SK-N-SH (cell line): ENCODE measurements at places on chromosomes 4 and X. TPM values are rescaled to one million over a fixed set of nuclear protein-coding genes. Genes with fewer than 3 reads are reported as not detected.

- DNase-seq = no peak
Observed at GRCh38 chr4:127251423-127251822, 381.3 kb upstream of the INTU start.

GRCh38 chr4:146154057-146154456 lies 21.5 kb upstream of the LSM6 start:
- no peak for DNase-seq

GYG2 gene
- 1.6 and 1.8 TPM in 2 replicates for polyA plus RNA-seq

GRCh38 chr4:75821966-75822365 lies 80.3 kb downstream of the PPEF2 start:
- DNase-seq = no peak

CLGN gene
- polyA plus RNA-seq = 0.72 and 0.80 TPM in 2 replicates

TCEAL5 gene
- polyA plus RNA-seq = 0.43 and 0.45 TPM in 2 replicates

GRCh38 chrX:123665197-123665596 lies 67.7 kb downstream of the THOC2 start:
- no peak for DNase-seq

NXF2B gene
- polyA plus RNA-seq = not detected in 2 replicates

GRCh38 chr4:6198278-6198677 lies 2.1 kb downstream of the JAKMIP1 start:
- no peak for DNase-seq

DNA sequence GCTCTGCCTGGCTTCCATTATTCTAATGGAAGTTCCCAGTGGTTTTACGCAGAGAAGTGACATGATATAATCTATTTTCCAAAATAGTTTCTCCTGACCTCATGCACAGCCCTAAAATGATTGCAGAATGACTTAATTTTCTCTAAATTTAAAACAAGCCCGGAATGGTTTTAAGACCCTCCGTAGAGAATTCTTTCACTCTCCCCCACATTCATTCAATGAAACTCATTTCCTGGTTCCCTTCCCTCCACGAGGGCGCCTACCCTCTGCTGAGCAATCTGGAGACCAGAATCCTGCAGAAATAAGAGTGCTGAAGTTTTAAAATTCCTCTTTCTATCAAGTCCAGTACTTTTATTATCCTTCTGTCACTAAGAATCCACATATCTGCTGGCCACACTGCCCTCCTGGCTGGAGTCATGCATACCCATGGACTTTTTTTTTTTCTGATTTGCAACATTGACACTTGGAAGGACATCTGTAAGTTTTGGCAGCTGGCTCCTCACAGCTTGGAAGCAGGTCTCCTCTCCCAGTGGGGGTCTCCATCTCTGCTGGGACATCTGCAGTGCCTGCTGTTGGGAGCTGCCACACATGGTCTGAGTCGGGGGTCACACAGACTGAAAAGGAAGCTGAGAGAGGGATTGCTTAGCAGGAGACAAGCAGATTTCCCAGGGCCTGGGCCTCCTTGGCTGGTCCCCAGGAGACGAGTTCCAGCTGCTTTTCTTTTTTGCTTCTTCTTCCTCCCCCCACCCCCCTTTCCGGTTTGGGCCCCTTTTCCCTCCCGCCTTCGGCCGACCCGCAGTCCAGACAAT lies 86.1 kb downstream of the SOWAHB start:
- DNase-seq = no peak

- DNase-seq = peak; percentile 69
Observed at GRCh38 chr4:42655921-42656678, 805 bp downstream of the ATP8A1 start.

DNA sequence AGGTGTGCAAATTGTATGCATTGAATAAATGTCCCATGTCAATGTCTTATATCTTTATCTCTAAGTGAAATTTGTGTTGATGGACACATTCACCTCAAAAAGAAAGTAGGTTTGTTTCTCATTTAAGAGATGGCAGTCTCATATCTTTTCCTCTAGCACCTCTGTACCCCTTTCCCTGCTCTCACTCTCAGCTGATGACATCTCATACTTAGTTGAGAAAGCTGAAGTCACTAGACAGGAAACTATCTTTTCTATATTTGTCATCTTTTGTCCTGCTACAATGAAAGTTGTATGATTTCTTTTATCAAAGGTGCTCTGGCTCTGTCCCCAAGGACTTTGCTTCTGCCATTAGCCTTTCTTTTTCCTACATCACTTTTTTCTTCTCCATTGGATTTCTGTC lies 84.0 kb upstream of the GRPR start:
- no peak for DNase-seq

NAA11 gene
- not detected in 2 replicates for polyA plus RNA-seq

- DNase-seq = no peak
Observed at GRCh38 chr4:184930026-184930425, 88.3 kb upstream of the HELT start.

PRMT9 gene
- 3.9 and 5.1 TPM in 2 replicates for polyA plus RNA-seq

JAKMIP1 gene
- polyA plus RNA-seq = 0.54 and 1.0 TPM in 2 replicates

DNA sequence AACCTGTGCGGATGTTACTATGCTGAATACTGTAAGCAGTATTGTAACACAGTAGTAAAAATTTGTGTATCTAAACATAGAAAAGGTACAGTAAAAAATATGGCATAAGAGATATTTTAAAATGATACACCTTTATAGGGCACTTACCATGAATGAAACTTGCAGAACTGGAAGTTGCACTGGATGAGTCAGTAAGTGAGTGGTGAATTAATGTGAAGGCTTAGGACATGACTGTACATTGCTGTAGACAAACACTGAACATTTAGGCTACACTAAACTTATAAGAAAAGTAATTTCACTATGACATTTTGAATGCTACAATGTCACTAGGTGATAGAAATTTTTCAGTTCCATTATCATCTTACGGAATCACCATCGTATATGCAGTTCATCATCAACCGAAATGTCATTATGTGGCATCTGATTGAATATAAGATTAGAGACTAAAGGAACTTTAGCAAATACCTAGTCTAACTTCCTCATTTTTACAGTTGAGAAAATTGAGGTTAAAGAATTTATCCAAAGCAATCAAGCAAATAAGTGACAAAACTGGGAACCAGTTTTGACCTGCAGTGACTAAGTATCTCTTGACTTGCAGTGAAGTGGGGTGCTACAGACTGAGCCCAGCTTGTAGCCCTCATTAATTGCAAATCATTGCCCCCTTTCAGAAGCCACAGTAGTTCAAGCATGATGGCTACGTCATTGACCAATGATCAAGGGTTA lies 55.3 kb downstream of the EGF start:
- DNase-seq = no peak

- no peak for DNase-seq
Observed at GRCh38 chrX:46321676-46322075, 223.5 kb downstream of the ZNF674 start.

GRCh38 chrX:135629342-135629741 lies 84.1 kb upstream of the CT45A1 start:
- DNase-seq = no peak

GRCh38 chr4:159298502-159298901 lies 195.6 kb downstream of the RAPGEF2 start:
- no peak for DNase-seq

DNA sequence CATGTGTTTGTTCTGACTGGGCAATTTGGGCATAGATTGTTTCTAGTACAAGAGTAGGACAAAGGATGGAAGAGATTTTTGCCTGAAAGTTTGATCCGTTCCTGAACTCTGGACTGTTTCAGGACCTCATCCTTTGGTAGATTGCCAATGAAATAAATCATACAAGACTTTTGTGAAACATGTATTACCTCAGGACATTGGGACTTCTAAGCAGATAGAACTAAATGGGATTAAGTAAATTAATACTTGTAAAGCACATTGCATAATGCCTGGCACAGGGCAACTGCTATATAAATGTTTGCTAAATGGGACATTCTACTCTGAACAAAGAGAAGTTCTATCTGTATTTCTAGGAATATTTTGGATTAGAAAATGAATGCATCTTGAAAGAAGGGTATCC lies 164.8 kb upstream of the RPS6KA3 start:
- no peak for DNase-seq

CCDC158 gene
- not detected in 2 replicates for polyA plus RNA-seq

CT45A2 gene
- not detected in 2 replicates for polyA plus RNA-seq

DNA sequence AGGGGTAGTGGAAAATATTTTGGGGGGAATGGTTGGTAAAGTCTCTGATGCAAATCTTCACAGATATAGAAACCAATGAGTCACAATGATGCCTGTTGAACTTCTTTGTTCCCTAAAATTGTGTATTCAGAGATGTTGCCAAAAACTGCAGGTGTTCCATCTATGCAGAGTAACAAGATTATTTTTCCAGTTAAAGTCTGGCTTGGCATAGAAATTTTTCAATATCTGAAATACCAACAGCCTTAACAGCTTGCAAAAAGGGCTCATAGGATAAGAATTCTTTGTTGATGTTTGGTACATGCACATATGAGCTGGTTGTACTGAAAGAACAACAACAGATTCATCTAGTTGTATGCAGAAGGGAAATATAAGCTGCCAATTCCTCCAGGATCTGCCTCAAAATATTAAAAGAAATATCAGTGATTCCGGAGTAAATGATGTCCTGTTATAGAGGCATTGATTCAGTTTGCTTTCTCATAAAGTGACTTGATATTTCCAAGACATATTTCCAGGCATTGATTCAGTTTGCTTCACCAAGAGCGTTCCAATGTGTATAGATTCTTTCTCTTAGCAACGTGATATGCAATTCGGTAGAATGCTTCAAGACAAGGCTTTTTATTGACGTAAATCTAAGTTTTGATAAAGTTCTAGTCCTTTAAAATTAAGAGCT lies 564.4 kb downstream of the TMA16 start:
- no peak for DNase-seq

DNA sequence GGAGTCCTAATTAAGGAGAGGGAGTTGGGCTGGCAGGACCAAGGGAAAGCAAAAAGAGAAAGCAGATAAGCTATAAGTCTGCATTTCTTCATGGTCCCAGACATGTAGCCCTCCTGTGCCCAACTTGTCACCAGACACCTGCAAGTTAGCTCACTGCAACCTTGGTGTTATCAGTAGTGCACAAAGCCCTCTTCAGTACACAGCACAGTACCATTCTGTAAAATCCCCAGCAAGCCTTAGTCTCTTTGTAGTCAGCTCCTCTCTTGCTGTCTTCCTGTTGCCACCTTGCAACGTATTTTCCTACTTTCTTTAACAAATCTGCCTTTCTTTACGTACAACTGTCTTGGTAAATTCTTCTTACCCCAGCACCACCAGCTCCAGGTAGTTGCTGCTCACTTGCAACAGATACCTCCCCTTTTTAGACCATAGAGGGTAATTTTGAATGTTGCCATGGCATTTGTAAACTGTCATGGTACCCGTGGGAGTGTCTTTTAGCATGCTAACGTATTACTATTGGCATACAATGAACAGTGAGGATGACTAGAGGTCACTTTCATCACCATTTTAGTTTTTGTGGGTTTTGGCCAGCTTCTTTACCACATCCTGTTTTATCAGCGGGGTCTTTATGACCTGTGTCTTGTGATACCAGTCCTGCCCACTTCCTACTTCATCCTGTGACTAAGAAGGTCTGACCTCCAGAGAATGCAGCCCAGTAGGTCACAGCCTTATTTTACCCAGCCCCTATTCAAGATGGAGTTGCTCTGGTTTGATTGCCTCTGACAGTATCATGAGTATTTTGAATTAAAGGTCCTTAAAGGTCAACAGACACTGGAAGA lies 28.3 kb upstream of the AP1S2 start:
- no peak for DNase-seq

DNA sequence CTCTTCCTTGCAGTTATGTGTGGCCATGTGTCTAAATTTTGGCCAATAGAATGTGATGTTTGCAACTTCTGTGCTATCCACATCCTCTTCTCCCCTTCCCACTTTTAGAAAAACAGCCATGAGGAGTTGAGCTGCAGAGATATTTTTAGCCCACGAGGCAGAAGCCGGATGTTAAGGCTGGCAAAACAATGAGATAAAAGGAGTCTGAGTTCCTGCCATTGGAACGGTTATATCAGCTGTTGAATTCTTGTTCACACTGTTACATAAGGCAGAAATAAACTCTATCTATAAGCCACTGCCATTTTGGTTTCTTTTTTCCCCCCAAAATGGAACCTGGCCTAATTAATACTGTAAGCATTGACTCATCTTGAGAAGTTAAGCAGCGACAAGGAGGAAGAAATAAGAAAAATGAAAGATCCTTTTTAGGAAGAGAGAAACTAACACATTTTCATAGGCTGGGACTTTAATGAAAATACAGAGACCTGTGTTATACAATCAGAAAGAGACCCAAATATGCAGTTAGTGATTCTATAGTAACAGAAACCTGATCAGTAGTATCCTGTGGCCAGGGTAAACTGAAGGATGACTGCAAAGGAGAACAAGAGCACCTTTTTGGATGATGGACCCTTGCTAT lies 200.5 kb downstream of the INPP4B start:
- no peak for DNase-seq

DNA sequence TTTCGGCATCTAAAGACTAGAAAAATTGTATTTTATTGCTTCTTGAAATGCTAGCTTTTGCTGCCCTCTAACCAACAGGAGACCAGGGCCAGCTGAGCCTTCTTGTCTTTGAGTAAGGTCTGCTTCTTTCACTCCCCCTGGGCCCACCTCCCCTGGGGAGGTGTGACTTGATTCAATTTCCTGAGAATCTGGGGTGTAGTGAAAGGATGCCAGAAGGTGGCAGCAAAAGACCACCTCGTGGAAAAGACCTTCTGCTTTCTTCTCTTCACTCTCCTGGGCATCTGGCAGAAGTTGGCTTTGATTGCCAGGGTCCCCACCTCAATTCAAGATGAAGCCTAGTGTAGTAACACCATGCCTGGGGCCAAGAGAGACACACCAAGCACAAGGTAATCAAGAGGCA lies 96.5 kb upstream of the MAOA start:
- peak; percentile 39 for DNase-seq

GRCh38 chr4:2954358-2955185 lies 8.6 kb downstream of the NOP14 start:
- DNase-seq = peak; percentile 61

PLXNB3 gene
- 13.8 and 15.5 TPM in 2 replicates for polyA plus RNA-seq

PCSK1N gene
- 24.8 and 35.0 TPM in 2 replicates for polyA plus RNA-seq

GRCh38 chr4:144104509-144105130 lies 35.9 kb downstream of the GYPA start:
- DNase-seq = no peak

GRCh38 chr4:119517361-119518229 lies 111.0 kb downstream of the PDE5A start:
- peak; percentile 15 for DNase-seq

DNA sequence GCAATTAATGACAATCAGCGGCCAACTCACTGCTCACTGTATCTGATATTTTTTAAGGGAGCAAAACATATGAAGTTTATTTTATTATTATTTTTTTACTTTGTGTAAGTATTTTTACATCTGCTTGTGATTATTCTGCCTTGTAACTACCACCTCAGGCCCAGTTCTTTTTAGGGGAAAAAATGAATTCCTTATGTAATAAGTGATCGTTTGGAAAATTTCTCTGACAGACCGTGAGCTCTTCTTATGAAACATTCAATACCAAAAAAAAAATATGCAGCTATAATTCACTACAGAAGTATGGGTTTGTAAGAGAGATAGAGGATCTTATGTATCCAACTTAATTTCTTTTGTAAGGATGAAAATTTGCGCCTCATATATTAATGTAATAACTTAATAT lies 33.5 kb upstream of the STOX2 start:
- no peak for DNase-seq

GRCh38 chr4:15340902-15341732 lies 86.7 kb upstream of the C1QTNF7 start:
- no peak for DNase-seq

NXF3 gene
- 0.16 and 0.20 TPM in 2 replicates for polyA plus RNA-seq

PRKG2 gene
- polyA plus RNA-seq = not detected in 2 replicates
